ENCODE measurements at places on chromosomes 1 and 21.

GRCh38 chr21:37207441-37208009 is 59.6 kb downstream of the VPS26C start:
- no peak for DNase-seq

DNA sequence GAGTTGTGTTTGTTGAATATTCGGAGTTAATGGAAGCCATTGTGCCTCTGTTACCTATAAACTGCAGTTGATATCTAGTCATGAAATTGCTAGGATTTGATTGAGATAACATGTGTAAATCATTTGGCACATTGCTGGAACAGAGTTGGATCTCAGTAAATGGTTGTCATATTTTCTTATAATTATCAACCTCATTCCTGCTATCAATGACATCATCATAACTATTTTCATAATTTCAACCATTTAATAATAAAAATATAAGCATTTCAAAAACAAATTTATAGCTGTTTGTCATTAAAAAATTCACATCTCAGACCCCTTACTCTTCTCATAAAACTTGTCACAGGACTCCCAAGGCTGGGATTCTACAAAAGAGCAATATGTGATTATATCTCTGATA is 133.4 kb downstream of the PTGER3 start:
- no peak for DNase-seq

DNA sequence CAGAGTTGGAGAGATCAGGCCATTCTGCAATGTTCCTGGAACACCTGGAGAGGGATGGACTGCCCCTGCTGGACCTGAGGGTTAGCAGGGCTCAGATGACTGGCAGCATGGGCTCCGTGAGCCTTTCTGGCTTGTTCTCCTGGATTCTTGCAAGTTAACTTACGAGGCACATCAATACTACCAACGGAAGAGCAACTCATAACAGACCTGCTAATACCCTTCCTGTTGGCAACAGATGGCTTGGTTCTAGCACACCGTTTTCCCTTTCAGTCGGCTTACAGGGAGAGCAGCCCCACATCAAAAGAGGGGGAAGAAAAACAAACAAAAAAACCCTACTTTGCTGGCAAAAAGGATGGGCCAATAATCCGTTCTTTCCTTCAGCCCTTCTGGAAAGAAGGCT is 47.9 kb downstream of the SLC66A1 start:
- no peak for DNase-seq

DNA sequence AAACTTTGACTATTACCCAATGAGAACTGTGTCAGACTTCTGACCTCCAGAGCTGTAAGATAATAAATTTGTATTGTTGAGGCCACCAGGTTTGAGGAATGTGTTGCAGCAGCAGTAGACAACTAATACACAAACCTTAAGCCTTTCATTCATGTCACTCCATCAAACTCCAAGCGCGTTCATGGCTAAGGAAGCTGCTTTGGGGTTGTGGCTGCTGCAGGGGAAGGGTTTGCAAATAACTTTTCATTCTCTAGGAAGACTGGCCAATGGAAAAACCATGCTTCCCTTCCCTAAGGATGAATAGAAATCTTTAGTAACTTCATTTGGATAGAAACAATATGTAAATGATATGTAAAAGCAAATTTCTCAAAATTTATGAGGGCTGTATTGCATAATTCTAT is 170.4 kb downstream of the RHOU start:
- no peak for DNase-seq

DNA sequence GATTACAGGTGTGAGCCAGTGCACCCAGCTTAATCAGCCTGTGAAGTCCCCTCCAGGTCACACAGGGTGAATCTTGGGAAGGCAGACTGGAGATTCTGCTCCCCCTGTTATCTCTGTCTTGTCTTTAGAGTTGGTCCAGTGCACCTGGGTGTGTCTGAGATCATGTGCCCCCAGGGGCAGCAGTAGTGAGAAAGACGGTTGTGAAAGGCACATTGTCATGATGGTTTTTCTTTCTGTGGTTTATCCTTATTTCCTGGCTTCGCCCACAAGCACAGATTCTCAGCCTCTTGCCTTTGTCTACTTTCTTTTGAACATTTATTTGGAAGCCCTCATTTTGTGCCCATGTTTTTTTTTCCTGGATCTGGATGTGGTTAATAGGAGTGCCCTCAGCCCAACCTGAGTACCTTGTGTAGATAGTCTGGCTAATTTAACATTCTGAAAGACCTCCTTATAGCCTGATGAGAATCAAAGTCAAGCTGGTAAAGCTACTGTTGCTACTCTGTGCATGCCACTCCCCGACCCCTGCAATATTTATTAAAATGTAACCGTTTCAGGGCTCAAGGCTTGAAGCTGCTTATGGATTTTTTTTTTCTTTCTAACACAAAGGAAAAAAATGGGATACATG is 23.7 kb downstream of the UCK2 start:
- DNase-seq, result no peak

DNA sequence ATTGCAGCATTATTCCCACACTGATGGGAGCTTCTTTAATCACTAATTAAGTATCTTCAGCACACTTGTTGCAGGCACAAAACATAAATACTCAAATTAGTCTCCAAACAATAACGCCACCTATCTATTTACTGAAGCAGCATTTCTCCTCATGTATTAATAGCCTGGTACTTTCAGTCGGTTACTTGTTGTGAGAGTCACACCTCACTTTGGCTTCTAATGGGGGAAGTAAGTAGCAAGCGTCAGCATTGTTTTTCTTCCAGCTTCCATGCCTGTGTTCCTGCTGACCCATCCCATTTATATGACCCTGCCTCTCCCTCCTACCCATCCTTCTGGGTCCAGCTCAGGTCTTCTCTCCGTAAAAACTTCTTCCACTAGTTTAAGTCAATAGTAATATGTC is 31.9 kb upstream of the DENND1B start:
- DNase-seq, result no peak
